Memory B cell (primary cell): ENCODE measurements at places on chromosomes 7 and 10.
A peak's percentile ranks its signal among the peaks of the same experiment; 100 is the strongest.

- DNase-seq = no peak
Observed at GRCh38 chr10:27457966-27458365, 46.1 kb upstream of the RAB18 start.

- DNase-seq = no peak
Observed at GRCh38 chr10:124918191-124918830, 23.6 kb upstream of the ZRANB1 start.

DNA sequence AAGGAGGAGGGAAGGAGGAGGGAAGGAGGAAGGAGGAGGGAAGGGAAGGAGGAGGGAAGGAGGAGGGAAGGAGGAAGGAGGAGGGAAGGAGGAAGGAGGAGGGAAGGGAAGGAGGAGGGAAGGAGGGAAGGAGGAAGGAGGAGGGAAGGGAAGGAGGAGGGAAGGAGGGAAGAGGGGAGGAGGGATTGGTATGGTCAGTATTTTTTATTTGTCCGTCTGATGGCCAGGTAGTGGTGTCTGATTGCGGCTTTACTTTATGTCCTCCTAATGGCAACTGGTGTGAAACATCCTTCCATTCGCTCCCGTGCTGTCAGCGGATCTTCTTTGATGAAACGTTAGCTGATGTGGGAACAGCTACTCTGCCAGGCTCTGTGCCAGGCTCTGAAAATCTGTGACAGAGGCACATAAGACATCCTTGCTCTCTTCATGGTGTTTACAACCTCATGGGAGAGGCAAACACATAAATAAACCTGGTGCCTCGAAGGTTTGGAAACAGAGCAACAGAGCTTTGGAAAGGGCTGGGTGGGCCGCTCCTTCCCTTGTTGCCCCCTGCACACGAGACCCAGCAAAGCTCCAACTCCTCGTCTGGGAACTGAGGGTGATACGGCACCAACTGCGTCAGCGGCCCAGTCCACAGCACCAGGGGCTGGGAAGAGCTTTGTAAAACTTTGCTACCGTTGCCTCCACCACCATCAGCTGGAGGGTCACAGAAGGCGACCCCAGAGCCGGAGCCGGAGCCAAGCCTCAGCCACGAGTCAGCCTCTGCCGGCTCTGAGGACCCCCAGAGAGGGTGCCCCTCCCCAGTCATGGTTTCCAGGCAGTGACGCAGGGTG is 40.3 kb downstream of the PDGFA start:
- no peak for DNase-seq

DNA sequence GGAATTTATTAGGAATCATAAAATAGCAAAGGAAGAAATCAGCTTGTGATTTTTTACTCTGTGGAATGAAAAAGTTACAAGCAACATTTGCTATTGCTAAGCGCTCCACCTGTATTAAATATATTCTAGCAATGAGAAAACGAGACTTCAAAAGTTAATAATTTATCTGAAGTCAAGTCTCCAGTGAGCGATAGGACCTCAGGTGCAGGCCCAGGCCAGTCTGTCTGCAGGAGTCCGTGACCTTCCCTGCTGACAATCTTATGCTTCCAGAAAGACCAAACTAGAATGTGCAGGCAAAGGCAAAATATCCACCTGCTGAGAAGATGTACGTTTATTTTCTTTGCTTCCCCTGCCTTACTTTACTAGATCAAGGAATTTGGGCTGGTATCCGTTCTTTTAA is 22.7 kb downstream of the MRC1 start:
- DNase-seq = no peak

GRCh38 chr10:117534321-117535297 is 7.9 kb upstream of the EMX2 start:
- DNase-seq = no peak

- DNase-seq = no peak
Observed at GRCh38 chr10:31064348-31064747, 32.7 kb upstream of the ZNF438 start.

DNA sequence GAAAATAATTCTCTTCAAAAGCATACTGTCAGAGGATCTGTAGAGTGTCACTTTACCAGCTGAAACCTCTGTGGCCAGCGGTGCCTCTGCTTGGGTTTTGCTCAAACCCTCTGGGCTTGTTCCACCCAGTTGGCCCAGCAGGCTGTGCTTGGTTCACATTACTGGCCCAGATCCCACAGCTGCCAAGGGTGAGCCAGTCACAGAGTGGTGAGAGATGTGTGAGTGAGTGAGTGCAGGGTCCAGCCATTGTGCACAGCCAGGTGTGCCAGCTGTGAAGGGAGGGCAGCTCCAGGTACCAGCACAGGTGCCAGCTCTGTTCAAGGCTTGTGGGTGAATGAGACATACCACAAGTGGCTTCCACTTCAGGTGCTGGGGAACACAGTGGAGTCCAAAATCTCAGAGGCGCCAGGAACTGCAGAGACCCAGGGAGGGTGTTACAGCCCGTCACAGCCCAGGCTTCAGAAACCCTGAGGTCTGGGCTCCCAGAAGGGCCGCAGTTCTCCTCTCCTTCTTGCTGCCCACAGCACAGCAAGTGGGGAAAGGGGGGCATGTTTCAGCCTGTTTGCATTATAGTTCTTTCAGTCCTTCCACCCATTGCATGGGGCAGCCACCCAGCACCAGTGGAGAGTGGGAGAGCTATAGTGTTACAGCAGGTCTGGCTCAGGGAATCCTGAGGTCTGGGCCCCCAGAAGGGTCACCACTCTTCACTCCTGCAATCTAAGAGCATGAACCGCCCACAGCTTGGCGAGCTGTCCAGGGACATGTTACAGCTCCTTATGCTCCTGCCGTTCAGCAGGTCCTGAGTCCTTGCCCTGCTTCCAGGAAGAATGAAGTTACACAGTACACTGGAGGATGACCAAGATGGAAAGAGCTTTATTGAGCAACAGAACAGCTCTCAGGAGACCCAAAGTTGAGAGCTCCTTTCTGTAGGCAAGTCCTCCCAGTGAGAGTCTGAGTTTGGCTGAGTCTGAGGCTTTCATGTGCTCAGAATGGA is 931.7 kb upstream of the SORCS1 start:
- no peak for DNase-seq

GRCh38 chr10:132412316-132413192 is 15.6 kb downstream of the PWWP2B start:
- DNase-seq = no peak

DNA sequence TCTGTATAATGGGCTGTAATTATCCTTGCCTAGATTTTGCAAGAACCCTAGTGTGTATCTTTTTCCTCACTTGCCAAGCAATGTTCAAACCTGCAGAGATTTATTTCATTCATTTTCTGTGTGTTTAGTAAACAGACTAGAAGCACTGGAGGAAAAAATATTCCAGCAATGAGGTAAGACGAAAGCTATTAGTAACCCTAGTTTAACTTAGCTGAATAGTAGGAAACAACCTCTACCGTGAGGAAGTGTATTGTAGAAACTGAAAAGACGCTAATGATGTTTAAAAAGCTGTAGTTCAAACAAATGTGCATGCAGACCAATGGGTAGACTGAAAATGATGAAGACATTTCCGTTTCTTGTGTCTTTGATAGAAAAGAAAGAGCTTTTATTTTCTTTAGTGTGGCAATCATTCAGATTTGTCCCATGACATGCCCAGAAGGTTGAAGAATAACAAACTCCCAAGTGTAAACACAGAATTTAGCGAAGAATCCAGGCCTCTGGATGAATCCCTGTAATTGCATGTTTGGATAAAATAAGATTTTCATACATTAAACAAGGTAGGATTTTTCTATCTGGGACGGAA is 20.7 kb downstream of the CAV1 start:
- DNase-seq = no peak

GRCh38 chr10:6086375-6087233 is 2.2 kb upstream of the RBM17 start:
- DNase-seq = peak; percentile 85

- DNase-seq = no peak
Observed at GRCh38 chr10:128009372-128010126, 102.6 kb downstream of the PTPRE start.

- DNase-seq = no peak
Observed at GRCh38 chr10:130774871-130775270, 536.6 kb downstream of the TCERG1L start.

- no peak for DNase-seq
Observed at GRCh38 chr10:35794703-35795102, 152.6 kb upstream of the FZD8 start.

DNA sequence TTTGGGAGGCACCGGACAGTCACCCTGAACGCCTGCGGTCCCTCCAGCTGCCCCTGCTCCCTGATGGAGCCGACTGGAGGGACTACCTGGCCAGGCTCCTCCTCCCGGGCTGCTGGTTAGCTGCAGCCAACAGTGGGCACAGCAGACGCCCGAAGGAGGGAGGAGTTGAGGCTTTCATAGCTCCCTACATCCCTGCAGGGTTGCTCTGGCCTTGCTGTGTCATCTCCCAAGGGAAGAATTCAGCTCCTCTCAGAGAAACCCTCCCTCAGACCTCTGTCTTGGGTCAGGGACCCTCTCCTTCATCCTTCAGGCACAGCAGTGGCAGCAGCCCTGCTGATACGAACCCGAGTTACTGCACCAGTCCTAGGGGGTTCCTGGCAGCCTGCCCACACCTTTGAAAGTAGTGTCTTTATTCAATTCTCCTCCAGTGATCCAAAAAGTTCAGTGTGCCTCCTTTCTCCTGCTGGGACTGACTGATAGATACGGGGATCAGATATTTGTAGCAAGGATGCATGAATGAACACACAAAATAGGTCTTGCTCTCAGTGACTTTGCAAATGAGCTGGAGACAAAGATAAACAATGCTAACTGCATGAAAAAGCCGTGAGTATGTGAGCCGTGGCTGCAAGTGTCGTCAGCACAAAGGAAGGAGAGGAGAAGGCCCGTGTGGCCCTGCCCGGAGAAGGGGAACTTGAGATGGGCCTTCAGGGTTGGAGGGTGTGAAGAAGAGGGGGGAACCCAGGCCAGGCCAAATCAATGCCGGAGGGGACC is 136.6 kb downstream of the PRKAG2 start:
- DNase-seq = no peak

- no peak for DNase-seq
Observed at GRCh38 chr10:12975266-12975665, 26.2 kb downstream of the CCDC3 start.

DNA sequence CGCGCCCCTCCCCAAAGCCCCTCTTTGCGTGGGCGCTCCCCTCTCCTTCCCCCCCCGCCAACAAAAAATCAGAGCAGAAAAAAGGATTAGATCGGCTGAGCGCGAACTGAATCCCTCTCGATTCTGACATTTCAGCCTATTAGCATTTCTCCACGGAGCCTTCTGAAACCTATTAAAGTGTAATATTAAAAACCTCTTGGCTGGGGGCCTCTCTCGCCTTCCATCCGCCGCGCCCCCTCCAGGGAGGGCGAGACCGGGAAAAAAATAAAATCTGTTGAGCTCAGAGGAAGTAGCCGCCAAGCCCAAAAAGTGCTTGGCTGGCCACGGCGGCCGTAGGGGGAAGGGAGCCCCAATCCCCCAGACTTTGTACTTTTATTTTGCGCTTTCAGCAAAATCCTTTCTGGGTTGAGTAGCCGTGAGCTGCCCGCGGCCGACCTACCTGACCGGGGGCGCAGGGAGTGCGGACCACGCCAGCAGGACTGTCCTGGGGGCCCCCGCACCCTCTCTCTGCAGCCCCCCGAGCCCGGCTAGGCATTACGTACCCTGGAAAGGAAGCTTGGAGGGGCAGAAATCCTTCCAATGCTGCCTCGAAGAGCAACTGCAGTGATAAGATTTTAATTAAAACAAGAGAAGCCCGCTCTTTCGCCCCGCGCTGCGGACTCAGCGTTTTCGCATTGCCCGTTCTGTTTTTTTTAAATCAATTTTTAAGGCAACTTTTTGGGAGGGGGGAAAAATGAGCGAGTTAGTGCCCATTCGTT is 1.3 kb upstream of the TNRC18 start:
- peak; percentile 45 for DNase-seq

DNA sequence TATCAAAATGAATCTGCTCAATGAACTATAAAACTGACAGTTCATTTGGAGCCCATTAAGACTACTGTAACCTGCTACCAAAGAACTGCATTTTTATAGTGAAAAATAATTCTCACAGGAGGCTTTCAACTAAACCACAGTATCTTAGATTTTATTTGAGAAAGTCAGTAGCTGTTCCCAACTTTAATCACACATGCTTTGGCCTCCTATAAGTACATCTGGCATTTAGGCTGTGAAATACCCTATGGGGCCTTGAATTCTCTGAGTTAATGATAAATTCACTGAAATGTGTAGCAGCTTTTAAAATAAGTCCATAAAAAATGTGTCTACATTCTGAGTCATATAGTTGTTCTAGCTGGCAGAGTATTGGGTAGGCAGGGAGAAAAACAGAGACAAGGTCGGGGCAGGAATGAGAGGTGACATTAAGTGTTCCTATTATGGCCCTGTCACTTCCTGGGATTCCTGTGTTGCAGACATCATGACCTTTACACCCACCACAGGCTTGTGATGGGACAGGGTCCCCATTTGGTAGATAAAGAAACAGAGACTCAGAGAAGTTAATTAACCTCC is 588.8 kb downstream of the REEP3 start:
- DNase-seq = no peak

GRCh38 chr10:97474918-97475317 is 23.3 kb downstream of the MMS19 start:
- DNase-seq = no peak

DNA sequence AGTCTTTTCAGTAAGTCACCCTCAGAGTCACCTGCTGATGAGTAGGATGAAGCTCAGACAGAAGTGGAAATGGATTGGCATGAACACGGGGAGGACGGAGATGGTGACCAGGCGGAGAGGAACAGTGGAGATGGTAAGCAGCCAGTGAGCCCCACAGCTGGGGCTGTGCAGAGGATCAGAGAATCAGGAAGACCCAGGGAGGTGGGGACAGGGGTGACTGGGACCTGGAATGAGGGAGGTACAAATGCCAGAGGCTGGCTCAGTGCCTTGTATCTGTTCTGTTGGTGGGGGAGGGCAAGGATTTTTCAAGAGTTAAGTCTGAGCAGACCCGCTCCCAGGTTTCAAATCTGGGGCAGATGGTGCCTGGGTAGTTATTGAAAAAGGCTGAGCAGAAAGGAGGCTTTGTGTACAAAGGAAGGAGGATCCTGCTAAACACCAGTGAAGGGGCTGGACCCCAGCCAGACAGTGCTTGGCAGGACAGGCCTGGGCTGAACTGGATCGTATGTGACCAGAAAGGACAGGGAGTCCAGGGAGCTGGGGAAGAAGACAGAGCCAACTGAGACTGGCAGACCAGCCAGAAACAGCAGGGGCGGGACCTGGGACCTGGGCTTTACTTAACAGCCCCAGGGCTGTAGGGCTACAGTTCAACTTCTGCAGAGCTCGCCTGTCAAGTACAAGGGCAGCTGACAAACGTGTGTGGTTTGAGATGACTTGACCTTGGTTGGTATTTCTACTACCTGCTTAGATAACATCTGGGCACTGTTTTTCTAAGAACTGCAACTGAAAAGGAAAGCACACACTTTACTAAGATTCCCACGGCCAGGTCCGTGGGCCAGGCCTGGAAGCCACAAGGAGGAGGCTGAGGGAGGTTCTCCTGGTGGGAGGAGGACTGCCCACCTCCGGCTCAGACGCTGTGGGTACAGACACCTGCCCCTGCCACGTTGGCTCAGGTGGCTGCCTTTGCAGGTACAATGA is 13.2 kb upstream of the FRMPD2 start:
- DNase-seq = no peak

GRCh38 chr7:54955296-54955695 is 63.5 kb upstream of the EGFR start:
- DNase-seq = no peak

GRCh38 chr10:132308587-132309470 is 1.1 kb upstream of the STK32C start:
- no peak for DNase-seq

- no peak for DNase-seq
Observed at GRCh38 chr7:44057181-44057848, 8.1 kb downstream of the PGAM2 start.

- DNase-seq = no peak
Observed at GRCh38 chr10:118504467-118505205, 90.8 kb downstream of the PRLHR start.

- DNase-seq = no peak
Observed at GRCh38 chr10:103700436-103700715, 155.0 kb downstream of the SH3PXD2A start.
